ENCODE measurements at places on chromosomes 3 and 15.

DNA sequence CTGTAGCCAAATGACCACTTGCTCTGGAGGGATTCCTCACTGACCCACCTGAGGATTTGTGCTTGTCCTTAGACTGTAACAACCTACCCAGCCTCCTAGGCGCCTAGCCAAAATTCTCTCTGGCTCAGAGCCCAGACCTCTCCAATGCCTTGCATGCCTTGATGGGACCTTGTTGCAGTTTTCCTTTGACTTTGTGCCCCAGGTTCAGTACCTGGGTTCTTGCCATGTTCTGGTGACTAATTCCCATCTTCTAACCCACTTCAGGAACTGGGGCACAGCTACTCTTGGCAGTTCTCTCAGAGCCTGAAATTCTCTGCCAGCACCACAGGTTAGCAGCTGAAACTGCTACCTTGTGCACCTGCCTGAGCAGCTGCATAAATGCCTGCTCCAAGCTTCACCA, 27.0 kb upstream of the UBE3A start:
- DNase-seq: no peak

DNA sequence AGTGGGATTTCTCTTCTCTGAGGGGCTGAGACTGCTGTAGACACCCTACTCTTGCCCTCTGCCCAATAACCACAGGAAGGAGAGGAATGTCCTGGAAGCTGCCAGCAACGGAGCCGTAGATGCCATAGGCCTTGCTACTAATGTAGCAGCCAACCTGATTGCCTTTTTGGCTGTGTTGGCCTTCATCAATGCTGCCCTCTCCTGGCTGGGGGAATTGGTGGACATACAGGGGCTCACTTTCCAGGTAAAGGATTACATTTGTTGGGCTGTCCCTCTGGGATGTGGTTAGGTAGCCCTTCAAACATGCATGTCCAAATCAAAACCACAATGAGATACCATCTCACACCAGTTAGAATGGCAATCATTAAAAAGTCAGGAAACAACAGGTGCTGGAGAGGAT, 16.1 kb downstream of the SLC28A2 start:
- DNase-seq: no peak

DNA sequence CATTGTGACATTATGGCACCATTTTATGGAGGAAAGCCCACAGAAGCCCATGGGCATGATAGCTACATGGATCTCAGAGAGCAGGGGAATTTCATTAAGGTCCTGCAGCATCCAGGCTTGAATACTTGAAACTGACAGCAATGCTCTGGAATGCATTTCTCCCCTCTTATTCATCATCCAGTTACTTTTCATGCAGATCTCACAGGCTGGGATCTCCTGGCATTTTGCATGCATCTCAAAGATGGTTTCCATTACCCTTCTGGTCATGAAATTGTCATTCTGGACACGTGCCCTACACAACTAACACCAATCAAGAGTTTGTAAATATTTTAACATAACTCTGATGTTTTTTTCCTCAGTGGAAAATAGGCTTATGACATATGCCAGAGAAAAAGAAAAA, 32.4 kb downstream of the VGLL3 start:
- no peak for DNase-seq

- DNase-seq: no peak
These were observed 1.4 kb downstream of the ACTC1 start for GRCh38 chr15:34793901-34794300.

DNA sequence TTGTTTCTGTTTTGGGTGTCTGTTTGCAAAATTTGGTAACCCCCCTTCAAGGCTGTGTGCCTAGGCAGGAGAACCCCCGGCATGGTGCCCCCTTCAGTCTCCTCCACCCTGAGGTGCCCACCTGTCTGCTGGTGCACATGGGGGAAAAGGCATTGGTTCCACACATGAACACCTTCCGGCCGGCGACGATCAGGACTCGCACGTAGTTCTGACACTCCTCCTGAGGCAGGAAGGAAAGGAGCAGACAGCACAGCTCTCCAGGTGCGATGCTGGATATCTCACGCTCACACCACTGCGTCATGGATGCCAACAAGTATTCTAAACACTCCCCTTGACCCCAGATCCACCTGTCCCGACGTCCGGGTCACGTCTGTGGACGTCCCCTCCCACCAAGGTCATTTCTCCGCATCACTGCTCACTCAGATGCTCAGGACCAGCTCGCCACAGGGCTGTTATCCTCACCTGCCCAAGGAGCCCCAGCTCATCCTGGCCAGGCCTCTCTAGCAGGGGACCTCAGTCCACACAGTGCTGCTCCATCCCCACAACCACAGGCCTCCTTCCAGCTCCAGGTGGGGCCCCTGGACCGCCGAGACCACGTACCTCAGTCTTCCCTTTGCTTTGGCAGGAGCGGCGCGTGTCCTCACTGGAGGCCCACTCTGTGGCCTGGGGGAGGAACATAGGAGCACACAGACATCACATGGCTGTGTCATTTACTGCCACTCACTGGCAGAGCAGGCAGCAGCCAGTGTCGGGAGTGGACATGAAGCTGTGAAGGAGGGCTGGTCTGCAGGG, 99.0 kb downstream of the SEMA5B start:
- DNase-seq: no peak

DNA sequence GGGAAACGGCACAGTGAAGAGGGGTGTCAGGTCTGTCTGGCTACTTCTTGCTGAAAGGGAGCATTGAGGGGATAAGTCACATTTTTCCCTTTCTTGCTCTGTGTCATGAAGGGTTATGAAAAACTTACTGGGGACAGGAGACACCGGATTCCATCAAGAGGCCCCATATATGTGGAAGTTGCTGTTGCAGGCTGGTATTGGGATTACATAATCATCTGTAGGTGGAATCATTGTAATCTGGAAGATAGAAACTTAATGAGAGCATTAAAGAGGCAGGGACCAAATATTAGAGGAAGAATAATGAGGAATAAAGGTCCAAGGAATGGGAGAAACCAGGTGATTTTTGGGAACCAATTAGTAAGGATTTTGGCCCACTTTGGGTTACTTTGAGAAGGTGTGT, 4.2 kb upstream of the TCAIM start:
- DNase-seq: no peak
